ENCODE measurements at places on chromosomes 16 and 17.

DNA sequence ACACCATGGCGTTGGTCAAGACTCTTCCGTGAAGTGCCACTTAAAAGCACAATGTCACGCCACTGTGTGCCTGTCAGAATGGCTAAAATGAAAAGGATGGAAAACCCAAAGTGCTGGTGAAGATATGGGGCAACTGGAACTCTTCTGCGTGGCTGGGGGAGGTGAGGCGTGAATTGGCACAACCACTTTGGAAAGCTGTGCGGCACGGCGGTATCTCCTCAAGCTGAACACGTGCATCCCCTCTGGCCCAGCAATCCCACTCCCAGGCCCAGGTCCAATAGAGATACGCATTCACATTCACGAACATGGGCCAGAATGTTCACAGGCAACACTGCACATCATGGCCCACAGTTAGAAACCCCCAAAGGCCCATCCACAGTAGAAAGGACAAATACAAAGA is 8.9 kb downstream of the DUSP3 start:
- no peak for DNase-seq

GRCh38 chr17:74987909-74988711 is 678 bp downstream of the CDR2L start:
- peak; percentile 46 for DNase-seq

DNA sequence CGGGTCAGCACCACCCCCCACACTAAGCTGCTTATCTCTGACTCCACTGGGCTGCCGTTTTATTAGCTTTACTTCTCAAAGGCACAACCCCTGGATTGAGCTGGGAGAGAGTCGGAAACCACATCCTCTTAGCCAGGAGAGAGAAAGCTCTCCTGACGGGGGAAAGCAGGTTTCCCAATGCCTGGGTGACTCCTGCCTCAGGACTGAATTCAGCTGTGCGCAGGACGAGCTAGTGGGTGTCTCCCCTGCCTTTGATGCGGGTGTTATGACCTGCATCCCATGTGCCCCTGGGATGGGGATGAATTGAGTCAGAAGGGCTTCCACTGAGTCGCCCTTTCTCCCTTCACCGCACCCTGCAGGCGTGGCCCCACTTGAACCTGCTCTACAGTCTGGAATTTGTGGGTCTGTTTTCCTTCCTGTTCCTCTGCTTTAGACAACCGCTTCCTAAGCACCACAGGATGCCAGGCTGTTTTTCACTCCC is 819.2 kb upstream of the EEF2KMT start:
- no peak for DNase-seq

DNA sequence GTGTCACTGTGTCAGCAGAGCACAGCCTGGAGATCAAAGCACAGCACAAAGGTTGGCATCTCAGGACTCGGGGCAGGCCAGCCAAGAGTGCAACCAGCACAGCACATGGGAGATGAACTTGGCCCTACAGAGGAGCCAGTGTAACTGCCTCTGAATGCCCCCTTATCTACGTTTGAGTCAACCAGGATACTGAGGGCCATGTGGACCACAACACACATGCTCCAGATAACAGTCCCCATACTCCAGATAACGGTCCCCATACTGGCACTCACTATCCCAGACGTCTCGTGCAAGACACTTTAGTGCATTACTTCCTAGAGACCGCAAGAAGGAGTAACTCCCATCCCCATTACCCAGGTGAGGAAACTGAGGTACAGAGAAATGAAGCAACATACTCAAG is 88.2 kb downstream of the XYLT1 start:
- no peak for DNase-seq

DNA sequence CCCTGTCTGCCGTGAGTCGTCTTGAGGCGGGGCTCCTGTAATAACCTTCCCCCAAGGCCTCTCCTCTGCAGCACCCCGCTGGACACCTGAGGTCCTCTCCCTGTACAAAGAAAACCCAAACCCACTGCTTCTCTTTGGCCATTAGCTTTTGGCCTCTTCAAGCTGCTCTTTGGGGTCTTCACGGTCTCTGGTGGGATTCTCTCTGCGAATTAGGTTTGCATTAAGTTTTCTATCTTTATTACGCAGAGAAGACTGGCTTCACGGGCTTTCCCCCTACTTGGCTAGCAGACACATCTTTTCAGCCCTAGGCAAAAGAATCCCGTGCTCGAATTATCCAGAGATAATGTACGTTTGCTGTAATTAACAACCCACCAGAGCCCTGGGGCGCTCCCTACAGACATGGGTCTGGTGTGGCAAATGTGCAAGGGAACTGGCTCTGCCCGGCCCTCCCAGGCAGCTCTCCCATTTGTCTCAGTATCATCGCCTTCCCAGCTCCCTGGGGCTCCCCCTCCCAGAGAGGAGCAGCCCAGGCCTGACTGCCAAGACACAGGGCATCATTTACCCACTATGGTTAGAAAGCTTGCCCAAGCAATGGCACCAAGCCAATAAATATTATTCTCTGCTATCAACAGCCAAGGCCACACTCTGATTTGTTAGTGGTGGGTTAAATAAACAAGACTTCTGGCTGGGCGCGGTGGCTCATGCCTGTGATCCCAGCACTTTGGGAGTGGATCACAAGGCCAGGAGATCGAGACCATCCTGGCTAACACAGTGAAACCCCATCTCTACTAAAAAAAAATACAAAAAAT is 24.7 kb upstream of the KLHDC4 start:
- DNase-seq, result no peak

GRCh38 chr16:3762107-3762750 is 44.9 kb upstream of the TRAP1 start:
- no peak for DNase-seq

- no peak for DNase-seq
Observed at GRCh38 chr16:74888888-74889287, 96.0 kb downstream of the WDR59 start.

GRCh38 chr16:84041881-84042280 is 714 bp downstream of the SLC38A8 start:
- DNase-seq, result no peak

DNA sequence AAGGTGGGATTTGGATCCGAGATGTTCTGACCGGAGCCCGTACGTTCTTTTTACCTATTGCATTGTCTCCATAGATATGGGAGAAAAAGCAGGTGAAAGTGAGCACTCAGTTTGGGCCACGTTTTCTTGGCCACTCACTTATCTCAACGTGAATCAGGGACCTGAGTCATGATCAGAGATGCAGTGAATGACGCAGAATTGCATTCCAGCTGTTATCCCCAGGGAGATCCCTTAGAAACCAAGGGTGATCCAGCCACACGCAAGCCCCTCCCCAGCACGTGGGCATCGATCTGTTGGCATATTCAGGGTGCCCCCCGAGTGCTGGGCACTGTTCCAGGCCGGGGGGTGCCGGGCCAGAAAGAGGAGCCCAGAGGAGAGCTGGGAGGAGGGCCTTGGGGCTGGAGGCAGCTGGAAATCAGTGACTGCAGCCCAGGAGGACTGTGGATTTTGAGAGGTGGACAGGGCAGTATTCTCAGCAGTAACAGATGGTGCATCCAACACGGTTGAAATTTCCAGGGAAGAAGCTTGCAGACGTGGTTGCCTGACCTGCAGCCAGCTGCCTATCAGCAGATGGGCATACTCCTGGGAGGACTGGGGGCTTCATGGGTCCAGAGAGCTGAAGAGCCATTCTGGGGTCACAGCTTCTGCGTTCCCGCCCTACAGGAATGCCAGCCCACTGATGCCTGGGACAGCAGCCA is 87.2 kb upstream of the CACNG5 start:
- no peak for DNase-seq

DNA sequence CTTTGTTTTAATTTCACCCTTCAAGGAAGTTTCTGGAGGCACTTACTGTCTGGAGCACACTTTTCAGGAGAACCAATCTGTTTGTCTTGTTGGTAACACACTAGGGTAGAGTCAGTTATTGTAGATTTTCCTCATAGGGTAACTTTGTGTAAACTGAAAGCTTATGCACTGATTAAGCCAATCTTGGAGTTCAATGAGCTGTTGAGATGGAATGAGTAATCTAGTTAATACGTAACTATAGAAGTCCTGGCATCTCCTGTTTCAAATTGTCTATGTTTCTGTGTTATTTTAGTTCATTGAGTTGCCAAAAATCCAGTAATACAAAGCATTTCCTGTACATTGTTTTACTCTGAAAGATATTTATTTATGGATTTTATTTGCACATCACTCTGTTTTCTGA is 111.6 kb upstream of the HAS3 start:
- no peak for DNase-seq

GRCh38 chr17:19410091-19410490 is 941 bp upstream of the RNF112 start:
- DNase-seq, result no peak

DNA sequence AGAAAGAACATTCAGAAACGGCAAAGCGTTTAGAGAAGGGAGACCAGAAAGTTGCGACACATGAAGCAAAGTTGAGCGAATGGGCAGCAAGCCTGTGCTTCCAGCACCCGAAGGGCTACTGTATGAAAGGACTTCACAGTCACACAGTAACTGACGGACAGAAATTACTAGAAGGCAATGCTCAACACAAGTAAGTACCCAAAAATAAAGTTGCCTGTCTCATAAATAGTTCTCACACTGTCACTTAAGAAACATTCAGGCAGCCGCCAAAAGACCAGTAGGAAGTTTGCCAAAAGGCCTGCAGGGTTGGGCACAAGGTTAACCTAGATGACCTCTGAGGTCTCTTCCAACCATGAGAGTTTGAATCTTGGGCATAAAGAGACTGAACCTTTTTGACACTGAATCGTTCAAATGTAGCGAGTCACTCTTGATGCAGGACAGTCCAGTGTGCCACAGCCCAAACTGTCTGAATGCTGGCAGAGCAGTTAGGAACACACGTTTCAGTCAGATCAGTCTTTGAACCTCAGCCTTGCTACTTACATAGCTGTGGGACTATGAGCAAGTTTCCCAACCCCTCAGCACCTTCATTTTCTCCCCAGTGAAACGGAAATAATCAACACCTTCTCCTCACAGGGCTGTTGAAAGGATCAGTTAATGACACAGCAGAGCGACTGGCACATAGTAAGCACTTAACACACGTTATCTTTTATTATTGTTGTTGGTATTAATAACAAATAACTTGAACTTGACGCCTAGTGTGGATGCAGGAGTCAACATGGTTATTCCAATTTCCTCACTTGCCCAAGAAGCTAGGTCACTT is 10.4 kb downstream of the NCBP3 start:
- no peak for DNase-seq

DNA sequence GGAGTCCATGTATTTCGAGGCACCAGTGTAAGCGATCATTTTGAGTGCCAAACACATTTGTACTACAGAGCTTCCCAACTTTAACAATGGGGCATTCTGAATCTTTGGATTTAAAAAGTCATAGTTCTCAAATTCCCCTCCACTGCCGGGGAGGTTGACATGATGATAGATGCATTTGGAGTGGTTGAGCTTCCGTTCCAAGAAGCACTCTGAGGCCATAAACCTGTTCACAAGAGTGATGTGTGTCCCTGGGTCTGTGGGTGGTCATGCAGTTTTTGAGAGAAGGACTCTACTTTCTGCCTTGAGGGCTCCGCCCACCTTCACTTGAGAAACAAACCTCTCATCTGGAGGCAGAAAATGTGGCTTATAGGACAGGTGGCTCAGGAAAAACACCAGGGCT is 43.7 kb downstream of the IRX5 start:
- no peak for DNase-seq

DNA sequence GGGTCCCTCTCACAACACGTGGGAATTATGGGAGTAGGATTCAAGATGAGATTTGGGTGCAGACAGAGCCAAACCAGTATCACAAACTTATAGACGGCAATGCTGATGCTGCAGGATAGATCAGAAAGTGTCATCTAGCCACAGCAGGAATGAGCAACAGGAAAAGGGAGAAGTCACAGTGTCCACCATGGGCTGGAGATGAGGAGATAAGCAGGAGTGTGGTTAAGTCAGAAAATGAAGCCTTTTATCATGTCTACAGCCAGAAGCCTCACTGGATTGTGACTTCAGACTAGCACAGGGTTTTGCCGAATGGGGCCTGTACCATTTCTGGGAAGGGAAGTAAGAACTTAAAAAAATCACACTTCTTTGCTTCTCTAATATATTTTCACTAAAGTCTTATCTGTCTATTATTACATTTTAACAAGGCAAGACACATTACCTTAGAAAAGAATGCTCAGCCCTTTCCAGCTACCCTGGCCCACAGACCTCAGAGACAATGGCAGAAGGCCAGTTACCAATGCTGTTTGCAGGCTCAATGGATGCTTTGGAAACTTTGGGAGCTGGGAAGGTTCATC is 490.2 kb upstream of the SALL1 start:
- no peak for DNase-seq

GRCh38 chr17:77662833-77663232 is 295.7 kb upstream of the TNRC6C start:
- DNase-seq, result no peak

DNA sequence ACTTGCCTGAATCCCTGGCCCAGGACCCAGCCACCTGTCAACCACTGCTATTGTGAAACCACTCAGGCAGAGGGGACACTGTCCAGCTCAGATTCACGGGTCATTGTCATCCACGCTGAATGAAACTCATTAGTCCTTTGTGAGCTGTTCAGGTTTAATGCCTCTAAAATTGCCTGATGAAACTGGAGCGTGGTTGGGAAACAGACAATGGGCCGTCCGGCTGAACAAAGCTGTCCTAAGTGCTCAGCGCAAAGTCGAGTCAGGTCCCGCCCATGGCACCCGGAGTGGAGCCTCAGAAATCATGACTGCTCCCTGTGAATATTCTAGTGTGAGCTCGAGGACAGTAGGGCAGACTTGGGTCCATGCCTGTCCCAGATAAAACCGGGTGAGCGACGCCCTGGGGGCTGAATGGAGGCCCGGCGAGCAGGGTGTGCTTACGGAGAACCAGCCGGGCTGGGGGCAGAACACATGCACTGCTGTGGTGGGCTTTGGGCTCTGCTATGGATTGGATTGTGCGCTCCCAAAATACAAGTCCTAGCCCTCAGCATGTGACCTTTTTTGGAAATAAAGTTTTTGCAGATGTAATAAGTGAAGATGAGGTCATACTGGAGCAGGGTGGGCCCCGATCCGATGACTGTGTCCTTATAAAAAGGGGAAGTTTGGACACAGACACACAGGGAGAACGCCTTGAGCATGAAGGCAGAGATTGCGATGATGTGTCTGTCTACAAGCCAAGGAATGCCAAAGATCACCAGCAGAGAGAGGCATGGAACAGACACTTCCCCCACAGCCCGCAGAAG is 12.9 kb upstream of the CMIP start:
- no peak for DNase-seq

GRCh38 chr17:74730491-74731346 is 6.3 kb upstream of the RAB37 start:
- no peak for DNase-seq

GRCh38 chr16:5510819-5511370 is 413.3 kb upstream of the EEF2KMT start:
- DNase-seq, result no peak

Measured in B cell (primary cell).